Thymus (tissue), 14 donors: ENCODE measurements at places on chromosomes 7 and 10. TPM values are rescaled to one million over a fixed set of nuclear protein-coding genes. Genes with fewer than 3 reads are reported as not detected.

DNA sequence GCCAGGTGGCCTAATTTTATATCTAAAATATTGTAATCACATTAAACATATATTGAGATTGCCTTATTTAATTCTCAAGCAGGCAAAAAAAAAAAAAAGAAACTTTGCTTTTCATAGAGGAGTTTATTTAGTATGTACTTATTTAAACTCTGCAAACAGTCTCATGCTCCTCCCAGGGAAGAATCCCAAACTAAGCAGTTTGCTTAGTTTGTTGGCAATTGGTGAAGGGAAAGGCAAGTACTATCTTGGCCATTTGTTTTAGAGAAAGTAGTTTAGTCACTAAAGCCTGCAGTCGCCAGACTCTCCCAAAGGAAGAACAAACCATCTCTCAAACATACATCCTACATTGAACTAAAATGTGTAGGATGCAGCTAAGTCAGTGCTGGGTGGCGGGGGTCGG lies 226.8 kb downstream of the CDC14C start:
- no peak for DNase-seq

The TRIM56 gene
- 6.9 TPM for total RNA-seq

GRCh38 chr7:144720149-144720548 lies 115.7 kb downstream of the TPK1 start:
- DNase-seq = no peak

GRCh38 chr7:85023916-85024315 lies 162.9 kb downstream of the SEMA3D start:
- no peak for DNase-seq

The CPN1 gene
- not detected for total RNA-seq

The ANKRD7 gene
- total RNA-seq = 0.38 TPM

- no peak for DNase-seq
These were observed 168.0 kb downstream of the SORCS1 start for GRCh38 chr10:106996510-106996909.

- no peak for DNase-seq
These were observed 19.2 kb downstream of the TNRC18 start for GRCh38 chr7:5404421-5404826.

The TFPI2 gene
- total RNA-seq = 12.5 TPM

The MUC12 gene
- total RNA-seq = 0.57 TPM

The CALML3 gene
- 144 TPM for total RNA-seq

The PBLD gene
- total RNA-seq = 1.7 TPM

DNA sequence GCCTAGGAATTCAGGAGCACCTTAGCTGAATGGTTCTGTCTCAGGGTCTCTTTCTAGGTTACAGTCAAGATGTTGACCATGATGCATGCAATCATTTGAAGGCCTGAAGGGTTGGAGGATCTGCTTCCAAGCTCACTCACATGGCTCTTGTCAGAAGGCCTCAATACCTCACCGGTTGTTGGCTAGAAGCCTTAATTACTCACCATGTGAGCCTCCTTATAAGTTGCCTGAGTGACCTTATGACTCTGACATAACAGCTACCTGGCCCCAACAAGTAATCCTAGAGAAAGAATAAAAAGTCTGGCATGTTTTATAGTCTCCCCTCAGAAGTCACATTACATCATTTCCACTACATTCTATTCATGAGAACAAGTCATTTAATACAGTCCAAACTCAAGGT lies 3.4 kb upstream of the C1GALT1 start:
- DNase-seq = no peak

DNA sequence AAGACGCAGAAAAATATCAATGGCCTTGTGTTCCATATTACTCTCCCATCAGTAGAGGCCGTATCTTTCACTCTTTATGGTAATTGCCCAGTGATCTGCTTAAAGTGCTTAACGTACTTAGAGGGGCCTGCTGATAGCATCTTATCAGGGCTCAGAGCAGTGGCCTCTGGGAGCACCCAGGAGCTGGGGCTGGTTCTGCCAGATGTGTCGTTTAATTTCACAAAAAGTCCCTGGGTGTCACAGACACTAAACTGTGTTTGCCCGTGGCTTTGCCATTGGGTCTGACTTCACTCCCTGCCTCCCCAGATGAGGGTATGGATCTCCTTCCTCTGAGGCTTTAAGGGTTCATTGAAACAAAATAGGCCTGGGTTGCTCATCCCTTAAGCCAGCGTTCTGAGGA lies 435.3 kb downstream of the GATA3 start:
- DNase-seq = no peak

GRCh38 chr7:128889121-128889520 lies 21.4 kb downstream of the KCP start:
- no peak for DNase-seq

The FAM131B gene
- 0.47 TPM for total RNA-seq

- no peak for DNase-seq
These were observed 348.1 kb upstream of the VWC2 start for GRCh38 chr7:49425277-49425818.

DNA sequence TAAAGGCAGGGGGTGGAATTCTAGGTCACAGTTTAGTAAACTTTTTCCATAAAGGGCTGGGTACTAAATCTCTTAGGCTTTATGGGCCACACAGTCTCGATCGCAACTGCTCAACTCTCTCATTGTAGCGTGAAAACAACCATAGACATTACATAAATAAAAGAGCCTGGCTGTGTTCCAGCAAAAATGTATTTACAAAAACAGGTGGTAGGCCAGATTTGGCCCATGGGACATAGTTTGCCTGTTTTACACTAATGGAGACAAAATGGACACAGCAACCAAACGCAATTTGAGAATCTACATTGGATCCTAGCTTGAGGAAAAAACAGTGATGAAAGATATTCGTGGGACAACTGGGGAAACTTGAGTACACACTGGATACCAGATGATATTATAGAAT lies 23.2 kb upstream of the MALSU1 start:
- DNase-seq = no peak

DNA sequence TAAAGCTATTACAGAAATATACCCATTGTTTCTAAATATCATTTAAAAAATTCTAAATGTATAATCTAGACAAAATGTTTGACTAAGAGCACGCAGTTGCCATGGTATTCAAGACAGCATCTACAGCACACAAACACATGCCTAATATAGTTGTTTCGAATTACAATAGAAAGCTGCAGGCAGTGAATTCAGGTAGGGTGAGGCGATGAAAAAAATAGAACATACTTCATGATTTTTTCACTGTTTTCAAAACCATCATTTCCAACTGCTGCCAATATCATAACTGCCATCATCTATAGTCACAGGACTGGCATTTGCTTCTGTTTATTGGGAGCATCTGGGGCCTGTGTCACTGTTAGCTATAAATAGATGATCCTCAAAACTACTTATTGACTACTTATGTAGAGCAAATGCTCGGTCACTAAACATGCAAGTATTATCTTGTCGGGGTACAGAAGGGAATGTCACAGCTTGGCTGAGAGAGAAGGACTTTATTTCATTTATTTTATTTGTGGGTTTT lies 34.4 kb upstream of the OTUD1 start:
- no peak for DNase-seq

- no peak for DNase-seq
These were observed 169.0 kb downstream of the SRPK2 start for GRCh38 chr7:105219771-105220160.

- no peak for DNase-seq
These were observed 336.3 kb downstream of the GRID1 start for GRCh38 chr10:86030312-86030711.

DNA sequence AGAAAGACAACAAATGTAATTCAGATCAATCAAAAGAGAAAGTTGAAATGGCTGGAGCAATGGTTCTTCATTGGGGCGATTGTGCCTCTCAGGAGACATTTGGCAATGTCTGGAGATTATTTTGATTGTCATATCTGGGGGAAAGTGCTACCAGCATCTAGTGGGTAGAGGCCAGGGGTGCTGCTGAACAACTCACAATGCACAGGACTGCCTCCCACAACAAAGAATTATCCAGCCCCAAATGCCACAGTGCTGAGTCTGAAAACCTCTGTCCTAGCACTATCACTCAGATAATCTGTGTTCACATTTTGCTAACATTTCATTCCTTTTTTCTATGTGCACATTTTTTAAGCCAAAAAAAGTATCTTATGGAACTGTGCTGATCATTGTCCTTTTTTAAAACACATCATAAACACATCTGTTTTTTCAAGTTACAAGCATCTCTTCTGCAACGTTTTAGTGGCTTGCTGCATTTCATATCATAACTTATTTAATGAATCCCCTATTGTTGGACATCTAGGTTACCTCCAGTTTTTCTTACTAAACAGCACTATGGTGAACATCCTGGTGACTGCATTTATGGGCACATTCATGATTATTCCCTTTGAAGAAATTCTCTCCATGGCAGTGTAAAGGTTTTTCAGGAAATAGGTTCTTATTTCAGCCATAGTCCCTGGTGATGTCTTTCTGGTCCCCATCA lies 114.2 kb downstream of the C10orf105 start:
- no peak for DNase-seq

The GUSB gene
- 20.6 TPM for total RNA-seq

The ADCYAP1R1 gene
- total RNA-seq = 0.61 TPM

GRCh38 chr7:40749877-40750276 lies 615.1 kb downstream of the SUGCT start:
- no peak for DNase-seq

- no peak for DNase-seq
These were observed 11.8 kb downstream of the GPR146 start for GRCh38 chr7:1055956-1056784.

The SPACDR gene
- total RNA-seq = 0.76 TPM

- DNase-seq = no peak
These were observed 65.5 kb downstream of the SNX10 start for GRCh38 chr7:26356929-26357798.

DNA sequence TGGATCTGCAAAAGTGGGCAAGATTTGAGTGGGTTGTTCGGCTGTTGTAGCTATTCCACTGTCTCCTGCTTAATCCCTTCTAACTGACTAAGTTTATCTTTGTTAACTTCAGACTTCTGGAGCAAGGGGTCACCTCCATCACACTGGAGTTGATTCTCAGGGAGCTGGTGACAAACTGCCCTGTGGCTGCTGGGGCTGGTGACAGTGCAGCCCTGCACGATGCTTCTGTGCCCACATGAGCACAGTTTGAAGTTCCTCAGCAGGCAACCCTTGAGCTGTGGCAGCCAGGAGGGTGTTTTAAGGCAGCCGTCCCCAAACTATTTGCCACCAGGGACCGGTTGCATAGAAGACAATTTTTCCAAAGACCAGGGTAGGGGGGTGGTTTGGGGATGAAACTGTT lies 40.5 kb downstream of the ADRB1 start:
- DNase-seq = no peak

The OR2A5 gene
- total RNA-seq = not detected

GRCh38 chr7:78173666-78174065 lies 375.1 kb downstream of the PHTF2 start:
- no peak for DNase-seq

The GPR85 gene
- total RNA-seq = 0.71 TPM

The CPA1 gene
- total RNA-seq = 0.14 TPM

The IFRD1 gene
- total RNA-seq = 23.2 TPM

DNA sequence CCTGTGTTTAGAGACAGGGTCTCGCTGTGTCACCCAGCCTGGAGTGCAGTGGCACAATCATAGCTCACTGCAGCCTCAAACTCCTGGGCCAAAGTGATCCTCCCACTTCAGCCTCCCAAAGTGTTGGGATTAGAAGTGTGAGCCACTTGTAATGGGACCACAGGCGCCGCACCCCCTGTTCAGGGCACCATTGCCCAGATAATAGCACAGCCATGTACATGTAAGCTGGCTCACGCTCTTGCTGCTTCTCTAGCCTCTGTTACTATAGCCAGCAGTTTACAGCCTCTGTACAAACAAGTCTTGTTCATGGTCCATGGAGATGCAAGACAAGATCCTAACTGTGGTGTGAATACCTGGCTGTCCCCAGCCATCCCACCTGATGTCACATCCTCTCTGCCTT lies 4.2 kb upstream of the MLXIPL start:
- no peak for DNase-seq

DNA sequence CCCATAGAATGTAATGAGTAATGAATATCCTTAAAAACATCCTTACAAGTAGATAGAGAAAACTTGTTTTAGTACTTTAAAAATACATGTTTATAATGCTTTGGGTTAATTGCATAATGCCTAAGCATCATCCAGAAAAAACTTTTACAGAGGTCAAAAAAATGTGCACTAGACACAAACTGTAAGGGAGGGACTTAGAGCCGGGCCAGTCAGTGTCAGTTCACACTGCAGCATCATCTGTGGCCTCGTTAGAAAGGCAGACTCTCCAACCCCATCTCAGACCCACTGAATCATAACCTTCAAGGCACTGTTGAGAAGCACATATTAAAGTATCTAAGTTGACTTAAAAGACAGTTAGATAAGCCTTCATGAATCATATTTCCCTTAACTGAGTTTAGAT lies 230.1 kb upstream of the PRPS1L1 start:
- no peak for DNase-seq

DNA sequence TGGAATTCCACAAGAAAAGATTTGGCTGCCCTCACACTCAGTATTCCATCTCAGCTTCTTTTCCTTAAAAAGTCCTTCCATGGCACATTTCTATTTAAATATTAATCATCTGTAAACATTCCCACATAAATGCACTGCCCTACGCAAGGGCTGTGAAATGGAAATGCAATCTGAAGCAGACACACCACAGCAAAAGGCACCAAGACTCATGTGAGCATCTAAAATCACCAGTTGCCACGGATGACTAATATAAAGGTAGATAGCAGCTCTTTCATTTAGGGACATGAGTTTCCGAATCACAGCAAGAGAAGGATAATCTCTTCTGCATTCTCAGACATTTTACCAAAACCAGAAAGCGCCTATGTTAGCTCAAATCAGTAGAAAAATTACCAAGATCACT lies 31.6 kb downstream of the COA1 start:
- DNase-seq = no peak

The EPO gene
- total RNA-seq = 0.09 TPM

DNA sequence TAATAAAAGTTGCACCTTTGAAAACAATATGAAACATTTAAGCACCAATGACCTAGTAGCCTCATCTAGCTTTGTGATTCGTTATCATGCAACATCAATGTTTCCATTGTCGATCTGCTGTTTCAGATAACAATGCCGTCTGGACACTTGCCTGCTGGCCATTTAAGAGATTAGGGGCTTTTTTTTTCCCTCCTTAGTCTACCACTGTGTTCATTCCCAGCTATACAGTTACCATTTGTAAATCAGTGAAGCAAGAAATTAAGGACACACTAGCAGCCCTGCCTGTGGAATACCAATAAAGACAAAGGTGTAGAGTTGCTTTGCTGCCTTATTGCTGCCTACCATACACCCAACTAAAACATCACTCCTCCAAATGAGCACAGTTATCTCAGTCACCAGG lies 37.6 kb upstream of the MYO3A start:
- DNase-seq = no peak

The CHCHD1 gene
- 54.7 TPM for total RNA-seq

The UPK3B gene
- total RNA-seq = 0.33 TPM

The AS3MT gene
- 5.2 TPM for total RNA-seq

The AKR1C1 gene
- 1.4 TPM for total RNA-seq

The TMEM139 gene
- total RNA-seq = 0.19 TPM

GRCh38 chr10:851901-852300 lies 79.6 kb downstream of the LARP4B start:
- no peak for DNase-seq

The CNNM1 gene
- 0.24 TPM for total RNA-seq
